Stimulated activated CD4-positive, alpha-beta T cell treated with anti-CD3 and anti-CD28 coated beads, Interleukin-1b, Interleukin-23, amount 100 ng/mL, for 1 hour (primary cell): ENCODE measurements at places on chromosomes 12 and 14.

DNA sequence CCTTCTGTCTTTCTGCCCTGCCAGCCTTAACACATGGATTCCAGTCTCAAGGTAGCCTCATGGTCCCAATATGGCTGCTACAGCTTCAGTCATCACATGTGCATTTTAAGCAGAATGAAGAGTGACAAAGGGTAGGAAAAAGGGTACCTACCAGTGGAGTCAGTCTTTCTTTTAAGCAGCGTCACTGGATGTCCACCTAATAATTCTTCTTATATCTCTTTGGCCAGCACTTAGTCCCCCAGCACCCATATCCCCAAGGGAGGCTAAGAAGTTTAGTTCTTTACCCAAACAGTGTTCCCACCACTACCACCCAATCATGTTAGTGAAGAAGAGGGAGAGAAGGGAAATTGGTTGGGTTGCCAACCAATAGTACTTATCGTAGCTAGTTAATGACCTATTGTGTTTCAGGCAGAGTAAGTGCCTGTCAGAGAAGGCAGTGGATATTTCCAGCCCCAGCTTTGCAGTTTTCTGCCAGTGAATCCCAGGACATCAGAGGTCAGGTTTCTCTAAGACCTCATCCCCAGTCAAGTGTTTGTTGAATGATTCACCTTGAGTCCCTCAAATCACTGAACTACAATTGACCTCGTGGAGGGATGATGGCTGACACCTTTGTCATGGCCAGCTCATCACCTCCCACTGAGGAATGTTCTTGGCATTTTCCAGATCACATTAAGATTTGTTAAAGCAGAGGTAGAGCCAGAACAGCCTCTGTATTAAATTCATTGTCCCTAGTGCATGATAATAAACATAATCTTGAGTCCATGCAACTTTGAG is 250.9 kb upstream of the CRY1 start:
- DNase-seq, result no peak

GRCh38 chr14:88660056-88660455 is 97.2 kb downstream of the ZC3H14 start:
- DNase-seq, result no peak

GRCh38 chr12:125434936-125435443 is 369.8 kb downstream of the AACS start:
- DNase-seq, result no peak

DNA sequence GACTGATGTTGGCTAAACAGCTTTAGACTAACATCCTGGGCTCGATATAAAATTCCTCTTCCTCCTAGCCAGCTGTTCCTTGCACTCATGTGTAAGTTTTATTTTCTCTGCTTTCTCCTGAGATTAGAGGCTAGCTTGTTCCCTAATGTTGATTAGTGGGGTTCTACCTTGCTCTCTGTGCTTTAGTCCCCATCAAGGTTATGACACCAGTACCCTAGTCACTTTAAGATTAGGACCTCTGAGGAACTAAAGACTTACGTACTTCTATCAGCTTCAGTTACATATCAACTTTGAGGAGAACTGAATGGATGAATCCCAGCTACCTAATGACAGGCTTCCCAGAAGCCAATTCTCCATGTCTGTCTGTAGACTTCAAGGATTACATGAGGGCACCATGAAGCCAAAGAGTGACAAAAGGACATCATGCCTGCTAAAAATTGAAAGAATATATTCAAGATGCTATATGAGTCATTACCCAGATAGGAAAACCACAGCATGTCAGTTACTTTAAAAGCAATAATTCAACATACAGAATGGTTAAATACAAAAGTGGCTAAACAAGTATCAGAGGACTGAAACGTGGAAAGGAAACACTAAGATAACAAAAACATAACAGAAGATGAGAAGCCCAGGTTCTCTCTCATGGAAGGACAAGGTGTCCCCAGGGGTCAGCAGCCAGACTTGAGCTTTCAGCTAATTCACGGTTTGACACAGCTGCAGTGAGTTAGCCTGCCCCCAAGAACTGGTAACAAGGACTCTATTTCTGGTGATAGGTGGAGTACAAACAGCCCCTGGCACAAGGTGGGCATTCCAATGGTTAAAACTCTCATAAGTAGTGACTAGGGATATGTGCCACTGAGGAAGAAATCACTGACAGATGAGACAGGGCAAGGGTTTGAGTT is 20.4 kb downstream of the ADAM20 start:
- no peak for DNase-seq

DNA sequence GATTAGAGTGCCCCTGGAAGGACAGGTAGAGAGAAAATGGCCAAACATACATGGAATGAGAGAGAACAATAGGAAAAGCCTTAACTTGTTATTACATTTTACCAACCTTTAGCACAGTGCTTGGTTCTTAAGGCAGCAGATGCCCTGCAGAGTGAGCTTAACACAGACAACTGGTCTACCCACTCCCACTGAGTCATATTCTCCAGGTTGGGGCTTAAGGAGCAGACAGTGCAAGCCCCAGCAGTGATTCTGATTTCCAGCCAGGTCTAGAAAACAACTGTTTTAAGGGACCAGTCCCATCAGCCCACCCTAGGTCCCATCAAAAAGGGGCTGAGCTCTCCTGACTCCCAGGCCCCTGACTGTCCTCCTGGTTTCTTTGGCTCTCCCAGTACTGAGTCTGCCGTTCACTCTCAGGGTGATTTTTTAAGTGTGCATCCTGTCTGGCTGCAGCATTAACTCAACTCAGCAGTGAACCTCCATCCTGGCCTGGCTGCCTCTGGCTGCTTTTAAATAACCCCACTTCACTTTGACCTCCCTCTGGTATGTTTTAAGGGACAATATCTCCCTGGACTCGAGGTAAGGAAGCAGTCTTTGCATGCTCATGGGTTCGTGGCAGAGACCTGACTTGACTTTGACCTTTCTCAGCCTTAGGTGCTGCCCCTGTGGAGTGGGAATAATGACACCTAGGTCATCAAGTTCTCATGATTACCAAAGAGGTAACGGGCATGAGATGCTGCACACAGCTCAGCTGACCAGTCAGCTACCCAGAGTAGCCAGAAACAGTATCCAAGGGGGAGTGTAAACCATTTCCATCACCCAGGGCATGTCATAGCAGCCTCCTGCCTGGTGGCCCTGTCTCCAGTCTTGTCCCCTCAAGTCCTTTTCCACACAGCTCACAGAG is 210.7 kb upstream of the PWP1 start:
- no peak for DNase-seq

DNA sequence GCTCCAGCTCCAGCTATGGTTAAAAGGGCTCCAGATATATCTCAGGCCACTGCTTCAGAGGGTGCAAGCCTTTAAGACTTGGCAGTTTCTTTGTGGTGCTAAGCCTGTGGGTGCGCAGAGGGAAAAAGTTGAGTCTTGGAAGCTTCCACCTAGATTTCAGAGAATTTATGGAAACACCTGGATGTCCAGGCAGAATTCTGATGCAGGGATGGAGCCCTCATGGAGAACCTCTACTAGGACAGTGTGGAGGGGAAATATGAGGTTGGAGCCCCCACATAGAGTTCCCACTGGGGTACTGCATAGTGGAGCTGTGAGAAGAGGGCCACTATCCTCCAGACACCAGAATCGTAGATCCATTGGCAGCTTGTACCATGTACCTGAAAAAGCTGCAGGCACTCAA is 69.9 kb downstream of the SDR9C7 start:
- no peak for DNase-seq
